ENCODE measurements at places on chromosomes 4 and X.

GRCh38 chr4:173821036-173821435, 291.0 kb upstream of the HAND2 start:
- no peak for DNase-seq

- no peak for DNase-seq
These were observed 62.2 kb downstream of the EVC start for GRCh38 chr4:5773271-5773555.

DNA sequence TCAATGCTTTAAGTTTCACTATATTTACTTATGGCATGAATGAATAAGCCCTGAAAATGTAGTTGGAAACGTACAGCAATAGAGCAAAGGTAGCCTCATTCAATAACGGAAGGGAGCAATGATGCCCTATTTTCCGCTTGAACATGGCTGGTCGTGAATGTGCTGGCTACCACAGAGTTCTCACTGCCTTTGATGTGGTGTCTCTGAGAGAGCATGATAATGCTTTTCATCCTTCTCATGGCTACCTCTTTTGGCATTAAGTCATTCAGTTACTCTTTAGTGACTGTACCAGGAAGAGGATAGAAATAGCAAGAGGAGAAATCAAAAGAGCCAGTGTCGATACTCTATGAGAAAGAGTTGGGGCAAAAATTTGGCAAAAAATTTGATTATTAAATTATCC, 308.0 kb downstream of the PPP3CA start:
- no peak for DNase-seq

- no peak for DNase-seq
These were observed 28.2 kb downstream of the FAM149A start for GRCh38 chr4:186132577-186133242.

GRCh38 chr4:138961664-138962063, 53.9 kb upstream of the NOCT start:
- no peak for DNase-seq

DNA sequence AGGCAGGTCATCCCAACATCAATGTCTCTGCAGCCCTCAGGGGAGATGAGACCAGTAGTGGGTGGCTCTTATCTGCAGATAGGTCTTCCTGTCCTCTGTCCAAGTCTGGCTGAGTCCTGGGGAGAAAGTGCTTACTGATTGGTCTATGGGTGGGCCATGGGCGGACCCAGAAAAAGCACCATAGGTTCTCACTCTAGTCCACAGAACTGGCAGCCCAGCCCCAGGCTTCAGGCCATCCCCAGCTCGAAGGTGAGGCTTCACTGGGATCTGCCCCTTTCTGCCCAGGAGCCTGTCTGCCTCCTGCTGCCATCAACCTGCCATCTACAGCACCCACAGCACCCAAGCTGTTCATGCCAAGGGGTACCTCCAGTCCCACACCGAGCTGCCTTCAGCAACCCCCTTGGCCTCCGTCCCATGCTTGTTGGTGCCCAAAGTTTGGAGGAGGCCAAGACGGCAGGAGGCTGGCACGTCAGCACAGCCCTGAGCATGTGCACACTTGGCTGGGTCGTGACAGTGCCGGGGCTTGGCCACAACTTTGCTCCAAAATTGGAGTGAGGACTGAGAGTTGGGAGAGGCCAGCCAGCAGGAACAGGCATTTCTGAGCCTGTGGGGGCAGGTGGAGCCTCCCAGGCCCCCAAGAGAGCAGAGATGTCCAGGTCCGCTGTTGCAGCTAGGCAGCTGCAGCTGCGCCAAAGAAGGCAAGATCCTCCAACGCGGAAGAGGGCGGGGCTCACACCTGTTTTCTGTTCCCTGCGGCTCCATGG, 99.6 kb downstream of the IQCM start:
- no peak for DNase-seq

GRCh38 chrX:119981286-119982070, 37.9 kb upstream of the NKAP start:
- no peak for DNase-seq

DNA sequence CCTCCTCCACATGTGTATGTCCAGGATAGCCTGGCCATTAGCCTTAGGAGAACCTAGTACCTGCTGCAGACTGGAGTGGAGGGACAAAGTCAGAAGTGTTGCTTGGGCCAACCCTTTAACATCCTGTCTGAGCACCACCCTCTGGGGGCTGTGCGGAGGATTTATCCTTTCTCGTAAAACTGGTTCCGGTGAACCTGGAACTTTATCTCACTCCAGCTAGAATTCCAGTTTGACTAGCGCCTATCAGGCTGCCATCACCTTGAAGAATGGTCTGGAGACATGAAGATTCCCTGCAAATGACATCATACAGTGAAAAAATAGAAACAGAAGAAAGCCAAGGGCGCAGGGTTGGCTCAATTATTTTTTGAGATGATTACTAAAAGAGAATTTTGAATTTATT, 4.0 kb downstream of the TCEAL8 start:
- no peak for DNase-seq

All from activated CD8-positive, alpha-beta memory T cell treated with anti-CD3 and anti-CD28 coated beads for 1 hour (primary cell).